ENCODE measurements at places on chromosomes 3 and 15. TPM values are rescaled to one million over a fixed set of nuclear protein-coding genes. Genes with fewer than 3 reads are reported as not detected.

Gene FRMD5
- total RNA-seq, result 1.6 TPM

Gene APOD
- total RNA-seq, result 0.43 TPM

Gene CPEB1
- 13.7 TPM for total RNA-seq

Gene SORD
- 7.0 TPM for total RNA-seq

Gene TBL1XR1
- total RNA-seq, result 387 TPM

Gene SCN11A
- under 0.01 TPM for total RNA-seq

Gene PXK
- total RNA-seq, result 52.6 TPM

Gene CAPN3
- total RNA-seq, result 1.7 TPM

Gene ECT2
- 14.9 TPM for total RNA-seq

Gene CCRL2
- 0.09 TPM for total RNA-seq

Gene THRB
- 1.4 TPM for total RNA-seq

Gene FANCD2OS
- not detected for total RNA-seq

Gene SLC9A9
- total RNA-seq, result 10.3 TPM

Gene EHHADH
- 3.4 TPM for total RNA-seq
